ENCODE measurements at places on chromosomes 13 and 19.
A peak's percentile ranks its signal among the peaks of the same experiment; 100 is the strongest.

DNA sequence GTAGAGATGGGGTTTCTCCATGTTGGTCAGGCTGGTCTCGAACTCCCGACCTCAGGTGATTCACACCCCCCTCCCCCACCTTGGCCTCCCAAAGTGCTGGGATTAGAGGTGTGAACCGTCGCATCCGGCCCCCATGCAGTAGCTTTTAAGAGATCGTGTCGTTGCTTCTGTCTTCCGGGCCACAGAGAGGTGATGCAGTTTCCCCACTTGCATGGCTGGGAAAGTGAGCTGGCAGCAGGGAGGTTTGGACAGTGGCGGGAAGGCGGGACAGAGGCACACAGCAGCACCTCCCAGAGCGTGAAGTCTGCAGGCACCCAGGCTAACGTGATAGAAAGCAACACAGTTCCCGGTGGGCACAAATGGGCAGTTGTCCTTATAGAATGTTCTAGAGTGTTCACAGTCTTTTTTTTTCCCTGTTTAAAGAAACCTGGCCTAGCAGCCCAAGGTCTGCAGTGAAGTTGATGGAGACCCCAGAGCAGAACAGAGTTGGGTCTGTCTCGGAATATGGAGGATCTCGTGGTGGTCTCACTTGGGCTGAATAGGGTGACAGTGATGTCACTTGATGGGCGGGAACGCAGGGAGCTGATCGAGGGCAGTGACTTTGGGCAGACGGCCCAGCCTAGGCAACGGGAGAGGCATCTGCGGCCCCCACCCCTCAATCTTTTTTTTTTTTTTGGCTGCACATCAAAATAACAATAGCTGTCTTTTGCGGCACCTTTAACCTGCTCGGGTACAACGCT, 4.9 kb downstream of the UHRF1 start:
- peak; percentile 18 for DNase-seq

GRCh38 chr19:10817291-10818038, 18.5 kb downstream of the TMED1 start:
- no peak for DNase-seq

DNA sequence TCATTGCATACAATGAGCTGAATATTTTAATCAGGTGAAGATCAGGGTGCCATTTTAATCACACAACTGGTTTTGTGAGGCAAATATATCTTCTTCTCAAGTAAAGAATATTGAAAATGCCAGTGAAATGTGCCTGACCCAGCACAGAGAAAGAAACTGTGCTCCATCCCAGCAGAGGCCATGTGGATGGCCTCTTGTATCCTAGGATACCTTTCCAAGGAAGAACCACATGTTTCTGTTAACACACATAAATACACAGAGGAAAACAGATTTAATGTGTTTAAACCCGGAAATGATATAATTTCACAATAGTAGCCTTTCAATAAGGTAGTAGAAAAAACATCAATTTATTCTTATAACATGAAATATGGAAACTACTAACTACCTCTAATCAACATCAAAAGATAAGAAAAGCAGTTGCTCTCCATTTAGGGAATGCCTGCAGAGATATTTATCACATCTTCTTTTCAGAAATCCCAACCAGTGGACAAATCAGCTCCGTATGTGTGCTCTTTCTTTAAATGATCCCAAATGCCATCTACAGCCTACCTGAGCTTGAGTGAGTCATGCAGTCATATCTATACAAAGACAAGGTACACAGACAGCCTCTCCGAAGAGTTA, 157.1 kb downstream of the FGF14 start:
- no peak for DNase-seq

- DNase-seq, result no peak
These were observed 2.5 kb downstream of the ITM2B start for GRCh38 chr13:48235341-48236135.

GRCh38 chr13:114161644-114162532, 17.2 kb upstream of the CFAP97D2 start:
- no peak for DNase-seq

DNA sequence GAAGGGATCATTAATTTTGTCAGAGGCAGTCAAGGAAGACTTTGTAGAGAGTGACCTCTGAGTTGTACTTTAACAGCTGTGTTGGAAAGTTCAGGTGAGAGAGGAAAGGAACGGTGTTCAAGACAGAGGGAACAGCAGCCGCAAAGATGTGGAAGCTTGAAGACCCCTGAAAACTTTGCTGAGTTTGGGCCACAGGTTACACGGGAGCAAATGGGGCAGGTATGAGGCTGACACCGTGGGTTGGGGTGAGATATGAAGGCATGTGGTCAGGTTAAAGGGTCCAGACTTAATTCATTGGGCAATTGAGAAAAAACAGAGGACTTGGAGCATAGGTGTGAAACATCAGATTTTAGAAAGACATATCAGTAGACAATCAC, 72.0 kb upstream of the SERP2 start:
- DNase-seq, result no peak

GRCh38 chr13:24938966-24939365, 157.0 kb upstream of the PABPC3 start:
- DNase-seq, result no peak

GRCh38 chr13:88125055-88125454, 453.9 kb downstream of the SLITRK5 start:
- DNase-seq, result no peak

- DNase-seq, result no peak
These were observed 30.0 kb downstream of the ZNF787 start for GRCh38 chr19:56091066-56091490.

DNA sequence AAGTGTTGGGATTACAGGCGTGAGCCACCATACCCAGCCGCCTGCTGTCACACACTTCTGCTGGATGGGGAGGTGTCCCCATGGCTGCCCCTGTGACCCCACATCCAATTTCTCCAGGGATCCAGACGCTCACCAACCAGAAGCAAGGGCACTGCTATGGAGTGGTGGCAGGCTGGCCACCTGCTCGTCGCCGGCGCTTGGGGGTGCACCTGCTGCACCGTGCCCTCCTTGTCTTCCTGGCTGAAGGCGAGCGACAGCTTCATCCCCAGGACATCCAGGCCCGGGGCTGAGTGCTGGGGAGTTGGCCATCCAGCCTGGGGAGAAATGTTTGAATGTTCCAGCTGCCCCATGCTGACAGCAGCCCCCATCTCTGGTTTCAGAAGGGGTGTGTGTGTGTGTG, 4.6 kb downstream of the ANKLE1 start:
- DNase-seq, result no peak

- peak; percentile 90 for DNase-seq
These were observed at the start of gene STXBP2 for GRCh38 chr19:7636691-7637373. Gene STXBP2, plus strand, starts transcription at chr19:7637110. Its CDS starts 40 bp downstream, at chr19:7637150.

DNA sequence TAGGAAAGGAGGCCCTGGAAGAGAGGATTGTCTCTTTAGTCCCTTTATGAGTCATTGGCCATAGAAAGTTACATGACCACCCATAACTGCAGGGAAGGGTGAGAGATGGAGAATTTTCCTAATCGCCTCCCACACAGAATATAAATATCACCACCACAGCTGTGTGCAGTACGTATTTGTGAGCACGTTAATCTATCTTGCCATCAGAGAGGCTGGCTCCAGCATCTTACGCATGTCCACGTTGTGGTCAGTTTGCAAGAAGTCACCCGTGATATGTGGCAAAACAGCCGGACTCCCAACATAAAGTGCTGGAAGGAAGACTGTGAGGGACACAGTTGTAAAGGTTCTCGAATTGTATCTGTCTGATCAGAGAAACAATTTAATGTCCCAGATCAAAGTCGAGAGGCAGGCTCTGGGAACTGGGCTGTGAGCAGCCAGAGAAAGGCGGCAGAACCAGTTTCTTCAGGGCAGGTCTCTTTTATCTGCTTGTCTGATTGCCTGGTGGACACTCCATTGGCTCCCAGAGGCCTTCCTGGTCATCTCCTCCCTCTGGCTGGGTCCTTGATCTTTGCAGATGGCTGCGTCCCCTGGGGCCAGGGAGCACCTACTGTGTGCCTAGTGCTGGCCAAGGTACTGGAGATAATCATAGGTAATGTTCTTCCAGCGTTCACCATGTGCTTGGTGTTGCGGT, 74.9 kb downstream of the SIPA1L3 start:
- DNase-seq, result no peak

DNA sequence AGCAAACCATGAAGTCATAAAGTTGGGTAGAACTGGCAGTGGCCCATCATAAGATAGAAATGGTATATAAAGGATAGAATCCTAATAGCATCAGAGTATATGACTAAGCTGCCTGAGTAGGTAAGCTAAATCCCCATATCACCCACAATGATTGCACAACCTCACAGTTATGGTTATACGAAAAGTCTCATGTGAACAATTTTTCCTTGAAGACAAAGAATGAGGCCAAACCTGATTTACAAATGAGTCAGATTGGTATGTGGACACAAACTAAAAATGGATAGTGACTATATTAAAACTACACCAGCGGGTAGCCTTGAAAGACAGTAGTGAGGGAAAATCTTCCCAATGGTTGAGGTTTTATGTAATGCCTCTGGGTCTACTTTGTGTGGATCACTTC, 40.9 kb upstream of the UFM1 start:
- DNase-seq, result no peak

DNA sequence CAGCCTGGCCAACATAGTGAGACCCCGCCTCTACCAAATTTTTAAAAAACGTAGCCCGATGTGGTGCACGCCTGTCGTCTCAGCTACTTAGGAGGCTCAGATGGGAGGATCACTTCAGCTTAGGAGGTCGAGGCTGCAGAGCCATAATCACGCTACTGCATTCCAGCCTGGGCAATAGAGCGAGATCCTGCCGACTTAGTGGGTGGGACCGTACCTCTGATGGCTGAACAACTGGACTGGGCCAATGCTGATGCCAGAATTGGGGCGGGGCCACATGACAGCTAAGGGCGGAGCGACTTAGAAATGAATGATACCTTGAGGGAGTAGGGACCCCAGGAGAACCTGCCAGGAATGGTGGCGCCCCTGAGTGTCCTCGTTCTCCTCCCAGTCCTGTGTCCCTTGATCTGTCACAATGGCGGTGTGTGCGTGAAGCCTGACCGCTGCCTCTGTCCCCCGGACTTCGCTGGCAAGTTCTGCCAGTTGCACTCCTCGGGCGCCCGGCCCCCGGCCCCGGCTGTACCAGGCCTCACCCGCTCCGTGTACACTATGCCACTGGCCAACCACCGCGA, 3.6 kb downstream of the LTBP4 start:
- no peak for DNase-seq

DNA sequence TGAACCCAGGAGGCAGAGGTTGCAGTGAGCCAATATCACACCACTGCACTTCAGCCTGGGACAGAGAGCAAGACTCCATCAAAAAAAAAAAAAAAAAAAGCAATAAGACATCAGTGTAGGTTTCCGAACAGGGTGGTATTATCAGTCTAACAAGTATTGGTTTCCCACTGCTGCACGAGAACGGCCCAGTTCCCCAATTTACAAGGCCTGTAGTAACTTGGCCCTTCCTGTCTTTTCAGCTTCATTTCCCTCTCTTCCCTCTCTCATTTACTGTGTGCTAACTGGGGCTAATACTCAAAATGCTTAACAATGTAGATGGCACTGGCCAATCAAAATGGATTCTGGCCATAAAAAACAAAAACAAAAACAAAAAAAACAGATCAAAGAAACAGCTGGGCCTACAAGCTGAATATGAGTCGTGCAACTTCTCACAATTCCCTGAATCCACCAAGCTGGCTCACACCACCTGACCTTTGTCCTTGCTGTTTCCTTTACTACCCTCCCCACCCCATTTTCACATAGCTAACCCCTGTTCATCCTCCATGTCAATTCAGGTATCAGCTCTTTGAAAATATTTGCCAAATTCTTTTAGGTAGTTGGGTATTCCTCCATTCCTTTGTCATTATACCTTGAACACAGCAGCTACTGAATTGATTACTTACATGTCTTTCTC, 2.4 kb downstream of the TEX101 start:
- no peak for DNase-seq

DNA sequence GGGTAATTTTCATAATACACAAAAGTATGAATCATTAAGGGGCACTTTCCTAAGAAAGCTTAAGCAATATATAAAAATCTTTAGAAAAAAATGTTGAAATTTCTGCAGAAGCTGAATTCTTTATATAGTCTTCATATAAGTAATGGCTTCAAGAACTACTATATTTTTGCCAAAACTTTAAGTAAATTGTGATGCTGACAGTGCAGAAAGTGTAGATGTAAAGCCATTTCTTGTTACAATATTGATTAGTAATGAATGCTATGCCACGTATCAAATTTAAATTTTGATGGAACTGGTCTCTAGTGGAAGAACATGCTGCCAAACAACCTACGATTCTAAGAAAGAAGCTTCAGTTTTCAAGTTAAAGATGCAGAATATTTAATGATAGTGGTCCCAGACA, 1210.0 kb downstream of the SLITRK1 start:
- no peak for DNase-seq

GRCh38 chr19:44692379-44692721, 6.6 kb upstream of the CEACAM16 start:
- DNase-seq, result no peak

GRCh38 chr19:30421571-30421970, 49.4 kb downstream of the ZNF536 start:
- no peak for DNase-seq

DNA sequence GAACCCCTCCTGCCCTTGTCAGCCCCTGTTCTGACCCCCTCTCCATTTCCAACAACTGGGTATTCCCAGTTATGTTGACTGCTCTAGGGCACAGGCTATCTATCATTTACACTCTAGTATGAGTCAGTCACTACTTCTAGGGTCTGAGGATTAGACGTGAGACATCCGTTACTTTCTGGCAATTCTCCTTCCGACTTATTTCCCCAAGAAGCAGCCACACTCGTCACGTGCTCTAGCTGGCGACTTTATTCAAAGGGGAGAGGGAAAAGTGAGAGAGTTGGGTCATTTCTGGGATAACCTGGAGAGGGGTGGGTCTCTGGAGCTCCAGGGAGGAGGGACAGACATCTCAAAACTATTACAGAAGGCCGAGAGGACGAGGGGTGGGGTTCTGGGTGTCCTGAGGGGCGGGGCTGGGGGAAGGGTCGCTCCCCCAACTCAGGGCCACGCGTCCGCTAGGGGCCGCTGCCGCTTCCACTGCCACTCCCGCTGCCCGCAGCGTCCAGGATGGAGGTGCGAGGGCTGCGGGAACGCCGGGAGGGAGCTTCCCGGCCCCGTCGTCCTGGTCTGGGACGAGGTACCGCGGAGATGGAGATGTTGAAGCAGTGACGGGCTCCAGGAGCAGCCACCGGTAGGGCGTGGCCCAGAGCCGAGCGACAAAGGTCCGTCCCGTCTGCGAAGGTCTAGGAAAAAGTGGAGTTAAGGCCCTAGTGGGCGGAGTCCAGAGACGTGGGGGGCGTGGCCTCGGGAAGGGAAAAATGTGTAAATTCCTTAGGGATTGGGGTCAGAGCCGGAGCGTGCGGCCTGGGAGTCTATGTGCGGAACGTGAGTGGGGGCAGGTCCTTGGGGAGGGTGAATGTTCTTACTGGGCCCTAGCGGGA, 8.9 kb downstream of the RTBDN start:
- no peak for DNase-seq
